AG10803 (cell line): ENCODE measurements at places on chromosomes 5 and 9.

DNA sequence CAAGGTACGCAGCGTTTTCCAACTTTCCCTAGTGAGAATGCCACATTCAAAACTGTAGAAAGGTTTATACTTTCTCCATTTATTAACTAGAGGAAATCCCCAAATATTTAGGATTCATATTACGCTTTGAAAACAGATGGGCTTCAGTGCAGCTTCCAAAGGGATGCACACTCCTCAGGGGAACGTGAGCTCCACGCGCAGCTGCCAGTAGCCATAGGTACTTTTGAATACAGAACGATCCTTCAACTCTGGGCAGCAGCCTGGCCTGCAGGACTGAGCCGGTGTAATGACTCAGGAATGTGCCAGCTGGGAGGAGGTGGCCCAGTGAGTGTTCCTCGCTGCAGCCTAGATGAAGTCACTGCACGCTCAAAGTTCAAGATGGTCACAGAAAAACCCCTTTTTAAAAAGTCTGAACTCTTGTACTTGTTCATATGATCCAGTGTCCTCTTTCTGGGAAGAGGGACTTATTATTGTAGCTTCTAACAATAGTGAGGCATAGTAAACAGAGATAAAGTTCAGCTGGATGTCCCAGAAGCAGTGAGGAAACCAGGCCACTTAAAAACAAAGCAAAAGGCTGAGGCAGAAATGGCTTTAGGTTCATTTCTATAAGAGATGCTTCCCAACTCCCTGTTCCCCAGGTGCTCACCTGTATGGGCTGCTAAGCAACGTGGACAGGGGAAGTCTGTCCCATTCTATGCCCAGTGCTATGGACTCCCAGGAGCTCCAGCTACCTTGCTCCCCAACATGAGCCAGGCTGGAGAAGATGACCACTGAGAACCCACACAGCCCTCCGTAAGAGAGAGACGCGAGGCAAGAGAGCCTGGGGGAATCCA is 130.0 kb downstream of the LHFPL2 start:
- DNase-seq, result peak; percentile 80

GRCh38 chr5:140855772-140856674 is at the start of gene PCDHA10:
Gene PCDHA10 (plus strand): TSS chr5:140855897. CDS start chr5:140856049, 152 bp downstream.
- no peak for DNase-seq

- no peak for DNase-seq
Observed at GRCh38 chr9:109560470-109561132, 62.5 kb upstream of the PTPN3 start.

- DNase-seq, result no peak
Observed at GRCh38 chr5:1107167-1108022, 4.5 kb downstream of the SLC12A7 start.

- no peak for DNase-seq
Observed at GRCh38 chr5:99005506-99005905, 76.7 kb upstream of the CHD1 start.

DNA sequence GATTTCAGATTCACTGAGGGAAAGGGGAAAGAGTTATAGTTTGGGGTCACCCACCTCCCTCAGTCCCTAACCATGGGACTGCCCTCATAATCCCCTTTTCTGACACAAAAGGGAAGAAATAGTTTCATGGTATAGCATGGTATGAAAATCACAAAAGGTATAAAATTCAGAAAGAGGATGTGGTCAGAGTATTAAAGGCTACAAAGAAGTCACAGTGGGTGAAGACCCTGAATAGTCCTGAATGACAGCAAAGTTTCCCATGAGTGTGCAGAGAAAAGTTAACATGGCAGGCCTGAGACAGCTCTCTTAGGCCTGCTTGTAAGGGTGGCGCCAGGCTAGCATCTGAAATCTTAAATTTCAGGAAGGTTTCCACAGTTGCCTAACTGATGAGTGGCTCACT is 290.6 kb upstream of the ZNF608 start:
- DNase-seq, result no peak

- DNase-seq, result no peak
Observed at GRCh38 chr5:28012538-28012937, 974.2 kb upstream of the CDH9 start.

- no peak for DNase-seq
Observed at GRCh38 chr5:45772402-45772801, 76.2 kb upstream of the HCN1 start.

- DNase-seq, result no peak
Observed at GRCh38 chr5:144281784-144282183, 111.1 kb downstream of the KCTD16 start.

GRCh38 chr5:59768152-59769040 is 125.1 kb downstream of the PDE4D start:
- peak; percentile 54 for DNase-seq

GRCh38 chr9:112170968-112171367 is 4.1 kb downstream of the SUSD1 start:
- no peak for DNase-seq

DNA sequence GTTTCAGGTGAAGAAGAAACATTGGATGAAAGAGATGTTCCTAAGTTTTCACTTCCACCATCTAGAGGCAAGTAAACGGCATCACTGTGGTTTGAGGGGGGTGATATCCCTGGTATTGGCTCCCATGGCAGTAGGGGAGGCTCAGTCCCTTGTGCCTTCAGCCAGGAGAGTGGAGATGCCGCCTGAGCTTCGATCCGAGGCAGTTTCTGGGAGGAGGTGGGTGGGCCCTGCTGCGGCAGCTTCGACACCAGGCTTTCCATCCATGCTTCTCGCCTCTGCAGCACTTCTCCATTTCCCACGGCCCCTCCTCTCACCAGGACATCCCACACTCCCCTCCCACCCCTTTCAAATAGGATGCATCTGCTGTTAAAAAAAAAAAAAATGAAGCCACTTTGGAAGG is 258.3 kb downstream of the GADD45G start:
- no peak for DNase-seq

GRCh38 chr5:44605926-44606325 is 202.8 kb upstream of the MRPS30 start:
- no peak for DNase-seq

- peak; percentile 77 for DNase-seq
Observed at GRCh38 chr5:32390819-32391591, 53.5 kb downstream of the ZFR start.

GRCh38 chr9:76707510-76707909 is 56.7 kb upstream of the PCA3 start:
- no peak for DNase-seq

- DNase-seq, result no peak
Observed at GRCh38 chr9:131656356-131657036, 83.4 kb downstream of the RAPGEF1 start.

DNA sequence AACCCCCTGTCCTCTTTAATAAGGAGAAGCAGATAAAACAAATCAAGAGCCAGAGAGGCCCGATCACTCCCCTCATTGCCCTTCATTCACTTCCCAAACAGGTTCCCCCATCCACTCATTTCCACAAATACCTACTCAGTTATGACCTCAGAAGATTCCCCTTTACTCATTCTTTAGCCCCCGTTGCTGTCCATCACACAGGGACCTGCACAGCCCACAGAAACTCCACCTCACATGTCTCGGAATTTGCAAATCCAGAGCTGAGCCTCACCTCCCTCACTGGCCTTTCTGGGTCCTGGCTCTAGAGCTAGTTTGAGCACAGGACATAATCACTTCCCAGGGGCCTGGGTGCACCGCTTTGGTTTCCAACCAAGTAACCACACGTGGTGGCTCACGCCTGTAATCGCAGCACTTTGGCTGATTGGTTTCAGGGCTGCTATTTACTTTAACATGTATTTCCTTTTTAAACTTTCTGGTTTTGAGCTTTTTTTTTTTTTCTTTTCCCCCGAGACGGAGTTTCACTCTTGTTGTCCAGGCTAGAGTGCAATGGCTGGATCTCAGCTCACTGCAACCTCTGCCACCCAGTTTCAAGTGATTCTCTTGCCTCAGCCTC is 17.8 kb downstream of the ATP6V0E1 start:
- DNase-seq, result no peak

- DNase-seq, result no peak
Observed at GRCh38 chr9:123964761-123965160, 34.8 kb upstream of the DENND1A start.

GRCh38 chr9:81868145-81868544 is 60.1 kb upstream of the SPATA31D4 start:
- peak; percentile 19 for DNase-seq

- peak; percentile 23 for DNase-seq
Observed at GRCh38 chr9:80995759-80996158, 693.6 kb downstream of the TLE1 start.

- DNase-seq, result no peak
Observed at GRCh38 chr9:105921057-105921726, 226.9 kb downstream of the TMEM38B start.

GRCh38 chr5:111762895-111763294 is 5.9 kb upstream of the NREP start:
- no peak for DNase-seq

GRCh38 chr9:69981686-69982445 is 61.8 kb upstream of the MAMDC2 start:
- peak; percentile 57 for DNase-seq

GRCh38 chr5:171595801-171596231 is 176.4 kb downstream of the FGF18 start:
- DNase-seq, result peak; percentile 63

DNA sequence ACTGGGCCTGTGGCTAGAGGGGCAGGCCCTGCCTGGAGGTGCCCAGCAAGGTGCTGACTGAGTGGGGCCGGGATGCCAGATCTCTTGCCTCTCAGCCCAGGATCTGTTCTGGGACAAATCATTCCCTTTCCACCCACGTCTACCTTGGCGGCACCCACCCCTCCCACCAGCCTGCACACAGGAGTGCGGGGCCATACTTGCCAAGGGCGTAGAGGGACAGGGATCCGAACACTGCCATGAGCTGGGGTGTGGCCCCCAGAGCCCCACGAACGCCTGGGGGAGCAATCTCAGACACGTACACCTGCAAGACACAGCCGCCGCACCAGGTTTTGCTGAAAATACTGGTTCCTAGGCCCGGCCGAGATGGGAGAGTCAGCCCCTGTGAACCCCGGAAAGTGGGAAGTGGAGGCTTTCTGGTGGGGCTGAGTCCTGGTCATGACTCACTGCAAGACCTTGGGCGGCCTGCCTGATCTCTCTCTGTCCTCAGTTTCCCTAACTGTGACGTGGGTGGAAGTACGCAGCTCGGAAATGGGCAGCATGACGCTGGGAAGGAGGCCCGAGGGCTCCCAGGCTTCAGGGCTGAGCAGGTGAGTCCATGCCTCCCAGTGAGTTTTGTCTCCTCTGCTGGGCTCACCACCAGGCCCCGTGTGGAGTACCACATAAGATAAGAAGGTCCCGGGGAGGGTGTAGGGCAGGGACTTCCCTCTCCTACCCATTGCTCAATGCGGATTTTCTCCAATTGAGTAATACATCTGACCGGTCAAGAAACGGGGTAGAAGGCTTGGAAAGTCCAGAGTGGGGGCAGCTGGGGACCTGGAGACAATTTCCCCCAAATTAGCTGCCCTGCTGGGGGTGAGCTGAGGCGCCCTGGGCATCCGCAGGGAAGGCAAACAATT is 2.6 kb downstream of the SLC2A6 start:
- DNase-seq, result no peak

GRCh38 chr9:108477529-108478006 is 378.2 kb downstream of the ACTL7B start:
- peak; percentile 84 for DNase-seq

- DNase-seq, result no peak
Observed at GRCh38 chr5:115798252-115798651, 18.2 kb downstream of the CDO1 start.

GRCh38 chr5:149418910-149419531 is 39.9 kb upstream of the IL17B start:
- no peak for DNase-seq

DNA sequence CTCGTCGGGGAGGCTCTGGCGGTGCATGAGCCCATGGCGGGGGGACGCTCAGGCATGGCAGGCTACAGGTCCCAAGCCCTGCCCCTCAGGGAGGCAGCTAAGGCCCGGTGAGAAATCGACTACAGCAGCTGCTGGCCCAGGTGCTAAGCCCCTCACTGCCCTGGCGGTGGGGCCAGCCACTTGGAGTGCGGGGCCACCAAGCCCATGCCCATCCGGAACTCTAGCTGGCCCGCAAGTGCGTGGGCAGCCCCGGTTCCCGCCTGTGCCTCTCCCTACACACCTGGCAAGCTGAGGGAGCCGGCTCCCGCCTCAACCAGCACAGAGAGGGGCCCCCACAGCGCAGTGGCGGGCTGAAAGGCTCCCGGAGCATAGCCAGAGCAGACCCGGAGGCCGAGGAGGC is 1896.9 kb upstream of the CDH6 start:
- no peak for DNase-seq

DNA sequence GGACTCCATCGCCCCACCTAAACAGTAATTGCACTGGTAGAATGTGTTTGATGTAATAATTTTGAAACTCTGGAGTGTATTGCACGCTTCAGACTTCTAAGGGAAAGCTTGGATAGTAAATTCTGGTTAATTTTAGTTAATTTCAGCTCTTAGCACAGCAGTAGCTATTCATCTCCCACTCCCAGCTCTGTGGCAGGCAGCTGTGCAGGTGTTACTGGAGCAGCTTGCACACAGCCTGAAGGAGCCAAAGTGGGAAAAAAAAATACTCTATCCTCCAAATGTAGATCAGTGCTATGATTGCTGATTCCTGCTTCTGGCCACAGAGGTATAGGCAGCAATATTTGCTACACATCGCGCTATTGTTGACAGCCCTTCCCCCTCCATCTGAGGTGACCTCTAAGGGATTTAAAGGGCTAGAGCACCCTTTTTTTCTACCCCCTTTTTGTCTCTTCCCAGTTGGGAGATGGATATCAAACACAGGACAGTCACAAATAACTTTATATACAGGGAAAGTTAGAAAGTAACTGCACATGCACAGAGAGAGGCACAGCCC is 97.4 kb downstream of the KCTD16 start:
- DNase-seq, result no peak

DNA sequence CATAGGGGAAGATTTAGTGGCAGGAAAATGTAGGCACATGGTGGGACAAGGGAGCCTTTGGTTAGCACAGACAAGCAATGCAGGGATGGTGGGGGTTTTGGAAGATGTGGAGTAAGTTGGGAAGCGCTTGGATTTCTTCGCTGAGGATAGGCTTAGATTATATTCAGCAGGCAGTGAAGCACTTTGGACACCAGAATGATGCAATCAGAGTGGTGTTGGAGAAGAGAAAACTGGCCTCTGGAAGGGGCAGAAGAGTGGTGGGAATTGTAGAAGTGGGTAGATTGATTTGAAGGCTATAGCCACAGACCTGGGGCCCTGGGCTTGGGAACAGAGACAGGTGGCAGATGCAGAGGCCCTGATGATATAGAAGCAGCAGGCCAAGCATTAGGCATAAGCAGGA is 28.3 kb downstream of the SLC25A48 start:
- DNase-seq, result no peak
